ENCODE measurements at places on chromosomes 1 and 21.

DNA sequence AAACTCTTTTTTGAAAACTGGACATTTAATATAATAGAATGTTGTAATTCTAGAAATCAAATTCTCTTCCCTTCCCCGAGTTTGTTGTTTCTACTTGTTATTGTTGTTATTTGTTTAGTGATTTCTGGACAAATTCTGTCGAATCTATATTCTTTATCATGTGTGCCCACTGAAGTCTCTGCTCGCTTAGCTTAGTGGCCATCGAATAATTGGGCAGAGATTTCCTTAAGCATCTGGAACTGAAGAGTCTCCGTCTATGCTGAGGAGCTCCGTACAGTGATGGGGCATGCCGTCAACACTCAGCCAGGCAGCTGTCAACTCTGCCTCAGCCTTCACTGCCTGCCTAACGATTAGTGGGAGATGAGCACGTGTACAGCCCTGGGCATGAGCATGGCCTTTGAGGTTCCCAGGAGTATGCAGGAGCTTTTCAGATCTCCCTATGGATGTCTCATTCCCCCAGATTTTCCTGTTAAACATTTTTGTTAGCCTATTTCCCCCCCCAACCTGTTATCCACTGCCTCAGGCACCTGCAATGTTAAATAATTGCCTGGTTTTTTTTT lies 66.8 kb downstream of the SLX9 start:
- DNase-seq = no peak

- DNase-seq = no peak
Measured at GRCh38 chr1:11388617-11389016, 90.3 kb upstream of the DISP3 start.

GRCh38 chr1:1199961-1200875 lies 6.2 kb downstream of the TNFRSF18 start:
- no peak for DNase-seq

DNA sequence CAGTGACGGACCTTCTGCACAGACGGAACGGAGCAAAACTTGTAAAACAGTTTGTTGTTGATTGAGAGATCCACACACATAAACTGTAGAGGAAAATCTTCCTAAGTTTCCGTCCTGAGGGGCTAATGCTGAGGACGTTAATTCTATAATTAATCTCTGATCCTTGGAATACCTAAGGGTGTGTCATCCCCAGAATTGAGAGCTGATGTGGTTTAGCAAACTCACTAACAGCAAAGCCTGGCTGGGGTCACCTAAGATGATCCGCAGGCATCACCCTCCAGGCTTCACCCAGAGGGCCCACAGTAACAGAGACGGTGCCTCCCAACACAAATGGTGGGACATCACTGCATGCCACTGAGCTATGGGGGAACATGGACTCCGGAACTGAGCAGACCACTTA lies 97.5 kb downstream of the SMYD2 start:
- no peak for DNase-seq

GRCh38 chr1:245856944-245857531 lies 650.0 kb downstream of the SMYD3 start:
- DNase-seq = no peak

DNA sequence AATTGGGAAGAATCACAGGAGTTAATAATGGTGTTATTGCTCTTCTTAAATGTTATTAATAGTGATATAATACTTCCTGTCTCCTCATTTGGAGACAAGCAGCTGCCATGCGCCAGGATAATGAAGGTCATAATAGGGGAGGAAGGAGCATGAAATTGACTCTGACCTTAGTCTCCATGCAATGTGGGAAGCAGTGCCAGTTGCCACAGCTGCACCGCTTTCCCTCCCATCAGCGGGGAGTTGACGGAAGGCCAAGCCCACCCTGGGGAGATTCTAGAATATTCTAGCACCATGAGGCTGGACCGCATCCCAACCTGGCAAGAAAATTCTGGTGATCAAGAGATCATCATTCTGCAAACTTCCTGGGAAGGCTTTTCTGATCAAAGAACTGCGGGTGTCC lies 11.0 kb upstream of the OLIG1 start:
- DNase-seq = no peak

DNA sequence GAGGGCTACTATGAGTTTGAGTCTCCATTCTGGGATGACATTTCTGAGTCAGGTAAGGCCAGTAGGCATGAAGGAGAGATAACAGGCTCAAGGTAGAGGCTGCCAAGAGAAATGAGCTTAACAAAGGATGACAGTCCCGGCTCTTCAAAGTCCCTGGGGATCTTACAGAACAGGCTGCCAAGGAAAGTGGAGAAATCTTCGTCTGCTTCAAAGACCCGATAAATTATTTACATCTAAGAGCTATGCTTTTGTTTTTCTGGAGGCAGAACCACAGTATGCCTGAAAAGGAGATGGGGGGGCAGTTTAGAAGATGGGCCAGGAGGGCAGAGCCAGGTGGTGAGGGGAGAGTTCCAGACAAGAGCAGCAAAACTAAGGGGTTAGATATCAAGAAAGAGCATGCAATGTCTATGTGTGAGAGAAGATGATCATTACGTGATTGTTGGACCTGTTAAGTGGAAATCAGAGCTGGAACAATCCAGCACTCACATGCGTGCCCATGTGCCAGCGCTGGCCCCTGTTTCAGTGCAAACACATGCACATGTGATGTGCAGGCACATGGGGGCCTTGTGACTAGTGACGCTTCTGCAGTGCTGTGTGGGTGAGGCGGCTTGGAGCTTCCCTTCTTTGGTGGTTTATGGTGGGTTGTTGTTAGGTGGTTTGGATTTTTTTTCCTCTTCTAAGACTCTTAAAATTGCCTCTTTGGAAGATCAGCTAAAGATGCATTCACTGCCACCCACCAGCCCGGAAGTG lies 25.7 kb downstream of the CAMK1G start:
- no peak for DNase-seq

DNA sequence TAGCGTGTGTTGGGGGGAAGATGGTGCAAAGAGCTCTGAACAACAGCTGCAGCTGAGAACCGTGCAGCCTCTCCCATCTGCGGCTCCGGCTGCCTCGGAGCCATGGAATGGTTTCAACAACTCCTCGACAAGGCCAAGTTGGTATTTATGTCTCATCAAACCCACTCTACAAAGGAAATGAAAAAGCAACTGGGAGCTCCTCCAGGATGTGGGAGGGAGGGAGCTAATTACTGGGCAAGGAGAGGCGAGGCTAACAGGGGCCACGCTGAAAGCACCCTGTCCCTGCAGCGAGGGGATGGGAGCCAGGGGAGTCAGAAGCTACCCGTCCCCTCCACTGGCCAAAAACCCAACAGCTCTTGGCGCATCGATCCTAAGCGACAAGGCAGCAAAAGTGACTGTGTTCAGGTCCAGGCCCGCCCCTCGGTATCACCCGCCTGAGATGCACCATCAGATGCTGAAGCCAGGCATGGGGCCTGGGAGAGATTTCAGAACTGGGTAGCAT lies 63.1 kb downstream of the ACOT7 start:
- no peak for DNase-seq

DNA sequence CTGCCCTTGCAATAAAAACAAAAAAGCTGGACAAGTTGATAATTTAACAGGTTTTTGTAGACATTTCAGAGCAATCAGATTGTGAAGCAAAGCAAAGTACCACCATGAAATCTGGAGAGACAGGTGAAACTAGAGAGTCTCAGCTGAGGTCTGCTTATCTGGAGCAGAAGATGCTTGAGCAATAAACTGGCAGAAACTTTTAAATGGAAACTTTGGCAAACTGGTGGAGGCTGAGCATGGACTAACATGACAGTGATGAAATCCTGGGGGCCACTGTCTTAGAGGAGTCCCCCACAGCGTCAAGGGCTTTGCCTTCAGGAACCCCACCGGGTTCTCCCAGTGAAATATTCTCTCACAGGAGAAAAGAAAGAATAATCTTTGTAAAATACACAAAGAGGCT lies 416.3 kb upstream of the B3GALT2 start:
- DNase-seq = no peak

DNA sequence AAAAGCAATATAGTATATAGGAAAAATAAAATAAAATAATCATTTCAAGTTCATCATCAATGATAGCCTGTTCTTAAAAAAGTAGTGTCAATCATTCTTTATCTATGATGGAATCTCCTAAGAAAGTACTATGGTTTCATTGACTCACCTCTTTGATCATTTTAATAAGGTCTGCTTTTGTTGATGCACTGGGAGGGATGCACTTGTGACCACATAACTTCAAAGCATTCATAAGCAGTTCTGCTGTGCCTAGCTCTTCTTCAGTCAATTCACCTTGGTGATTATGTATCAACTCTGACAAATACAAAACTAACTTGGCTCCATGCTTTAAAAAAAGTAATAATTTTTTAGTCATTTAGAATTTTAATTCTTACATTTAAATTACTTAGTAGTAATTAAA lies 84.8 kb upstream of the GNG4 start:
- no peak for DNase-seq

- no peak for DNase-seq
Measured at GRCh38 chr21:42799948-42800347, 79.4 kb downstream of the WDR4 start.

DNA sequence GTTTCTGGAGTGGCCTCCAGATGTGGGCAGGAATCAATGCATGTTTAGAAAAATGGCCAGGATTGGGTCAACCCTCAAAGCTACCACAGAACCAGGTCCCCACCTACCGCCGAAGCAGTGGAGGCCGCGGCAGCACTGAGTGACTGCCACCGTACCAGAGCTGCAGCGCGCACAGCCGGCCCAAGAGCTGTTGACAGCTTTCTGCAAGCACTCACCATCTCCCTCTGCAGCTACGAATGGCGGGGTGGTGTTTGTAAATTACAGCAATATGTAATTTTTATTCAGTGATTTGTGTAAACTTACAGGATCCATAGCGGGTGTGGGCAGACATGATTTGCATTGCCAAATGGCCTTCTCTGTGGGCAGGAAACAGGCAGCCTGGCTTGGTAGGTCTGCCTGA lies 96.4 kb downstream of the CAMK2N1 start:
- DNase-seq = no peak

DNA sequence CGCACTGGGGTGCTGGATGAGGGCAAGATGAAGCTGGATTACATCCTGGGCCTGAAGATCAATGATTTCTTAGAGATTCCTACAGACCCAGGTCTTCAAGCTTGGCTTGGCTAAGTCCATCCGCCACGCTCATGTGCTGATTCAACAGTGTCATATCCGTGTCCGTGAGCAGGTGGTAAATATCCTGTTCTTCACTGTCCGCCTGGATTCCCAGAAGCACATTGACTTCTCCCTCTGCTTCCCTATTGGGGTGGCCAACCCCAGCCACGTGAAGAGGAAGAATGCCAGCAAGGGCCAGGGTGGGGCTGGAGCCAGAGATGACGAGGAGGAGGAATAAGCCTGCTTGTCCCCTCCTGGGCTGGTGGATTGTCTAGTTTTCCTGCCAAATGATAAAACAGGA lies 2.2 kb upstream of the CBR3 start:
- DNase-seq = no peak

GRCh38 chr1:225044258-225044657 lies 114.8 kb downstream of the DNAH14 start:
- DNase-seq = no peak

DNA sequence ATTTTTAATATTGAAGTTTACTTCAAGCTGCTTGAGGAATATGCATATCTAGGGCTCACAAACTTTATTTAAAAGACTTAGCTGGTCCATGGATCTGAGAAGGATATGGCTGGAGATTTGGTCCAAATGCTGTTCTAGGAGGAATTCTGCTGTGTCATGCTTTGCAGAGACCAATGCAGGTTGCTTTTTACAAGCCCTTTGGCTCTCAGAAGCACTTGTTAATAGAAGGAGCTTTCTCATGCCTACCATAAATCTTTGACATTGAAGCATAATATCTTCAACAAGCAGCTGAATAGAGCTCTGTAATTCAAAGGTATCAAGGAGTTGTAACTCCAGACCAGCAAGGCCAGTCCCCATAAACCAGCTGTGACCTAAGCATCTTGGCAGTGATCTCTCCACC lies 299.1 kb downstream of the HHAT start:
- no peak for DNase-seq

DNA sequence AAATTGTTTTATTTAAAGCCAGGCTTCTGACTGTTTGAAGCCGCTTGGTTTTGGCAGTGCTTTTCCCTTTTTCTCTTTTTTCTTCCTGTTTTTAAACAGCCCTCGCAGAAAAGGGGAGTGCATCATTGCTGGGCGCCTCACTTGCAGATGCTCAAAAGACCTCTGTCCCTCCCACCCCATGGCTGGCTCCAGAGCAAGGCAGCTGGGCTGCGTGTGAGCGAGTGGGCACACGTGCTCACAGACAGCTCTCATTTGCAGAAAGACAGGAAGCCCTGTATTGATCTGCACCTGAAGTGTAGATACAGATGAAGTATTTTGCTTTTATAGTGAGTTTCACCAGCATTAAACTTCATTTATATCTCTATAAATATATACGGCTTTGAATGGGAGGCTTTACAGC lies 8.8 kb downstream of the TNR start:
- DNase-seq = no peak

GRCh38 chr1:46806196-46807020 lies 7.6 kb downstream of the CYP4B1 start:
- DNase-seq = no peak

GRCh38 chr1:70202173-70202758 lies 3.1 kb downstream of the LRRC40 start:
- no peak for DNase-seq

DNA sequence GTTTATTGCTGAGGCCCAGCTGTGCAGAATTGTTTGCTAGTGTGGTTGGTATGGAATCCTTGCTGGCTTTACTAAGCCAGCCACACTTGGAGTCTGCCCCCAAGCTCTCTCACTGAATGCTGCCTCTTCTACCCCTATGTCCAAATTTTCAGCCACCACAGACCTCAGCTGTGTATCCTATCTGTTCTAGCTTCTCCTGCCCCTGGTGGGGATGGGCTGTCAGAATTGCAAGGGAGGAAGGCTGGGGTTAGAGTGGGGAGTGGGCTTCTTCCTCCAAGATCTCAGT lies 4.4 kb downstream of the NHLH1 start:
- no peak for DNase-seq

DNA sequence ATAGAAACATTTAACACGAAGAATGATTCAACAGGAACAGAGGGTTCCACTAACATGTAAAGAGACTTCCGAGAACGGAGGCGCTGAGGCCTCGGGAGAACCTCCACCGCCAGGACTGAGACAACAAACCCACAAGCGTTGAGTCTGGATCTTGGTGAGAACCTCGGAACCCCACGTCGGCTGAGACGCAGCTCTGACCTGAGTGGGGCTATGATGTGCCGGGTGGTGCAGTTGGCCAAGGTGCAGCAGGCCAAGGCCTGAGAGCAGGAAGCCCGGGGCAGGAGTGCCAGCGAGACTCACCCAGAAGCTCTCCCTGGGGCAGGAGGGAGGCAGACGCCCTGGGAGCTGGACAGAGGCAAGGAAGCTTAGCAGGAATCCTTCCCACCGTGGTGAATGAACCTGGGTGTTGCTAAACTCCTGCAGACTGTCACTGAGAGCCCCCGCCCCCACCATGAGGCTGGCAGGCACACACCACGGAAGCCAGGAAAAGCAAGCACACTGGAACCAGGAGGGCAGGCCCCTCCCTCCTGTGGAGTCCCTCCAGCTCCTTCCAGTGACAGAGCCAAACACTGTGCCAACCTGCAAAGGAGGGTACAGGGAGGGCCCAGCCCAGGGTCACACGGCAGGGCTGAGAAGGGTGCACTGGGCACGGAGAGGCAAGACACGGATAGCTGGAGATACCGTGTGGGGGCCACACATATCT lies 34.8 kb downstream of the WDR4 start:
- no peak for DNase-seq

Data from stimulated activated naive CD8-positive, alpha-beta T cell treated with anti-CD3 and anti-CD28 coated beads, Interleukin-15, amount 100 ng/mL, for 72 hours (primary cell).